ENCODE measurements at places on chromosomes 2 and 18. TPM values are rescaled to one million over a fixed set of nuclear protein-coding genes. Genes with fewer than 3 reads are reported as not detected.

The TUBA3E gene
- polyA plus RNA-seq, result 0.31 TPM

DNA sequence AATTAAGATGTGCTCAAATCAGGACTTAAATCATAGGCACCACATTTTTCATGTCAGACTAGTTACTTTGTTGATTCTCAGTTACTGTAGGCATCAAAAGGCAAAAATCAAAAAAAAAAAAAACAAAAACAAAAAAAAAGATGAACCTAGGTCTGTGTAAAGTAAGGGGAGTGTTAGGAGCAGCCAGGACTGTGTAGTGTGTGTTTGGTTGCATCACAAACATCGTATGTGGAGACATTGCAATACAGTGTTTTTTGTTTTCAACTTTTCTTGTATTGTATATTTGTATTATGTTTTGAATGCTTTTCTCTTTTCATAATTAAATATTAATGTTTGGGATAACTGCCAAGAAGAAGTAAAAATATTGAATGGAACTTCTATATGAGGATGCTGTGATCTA lies 82.1 kb downstream of the ACSL3 start:
- no peak overlapping the region for H3K27ac ChIP-seq
- H3K27me3 ChIP-seq, result no peaks in the 10 kb centered on the region
- no peak overlapping the region for H3K4me3 ChIP-seq

GRCh38 chr18:36281936-36282335 lies 15.6 kb upstream of the FHOD3 start:
- no peaks in the 10 kb centered on the region for H3K36me3 ChIP-seq
- H3K27me3 ChIP-seq, result no peaks in the 10 kb centered on the region
- no peaks in the 10 kb centered on the region for H3K4me1 ChIP-seq
- H3K27ac ChIP-seq, result no peak overlapping the region
- DNase-seq, result no peak

GRCh38 chr2:142048581-142048980 lies 82.2 kb downstream of the LRP1B start:
- no peak for DNase-seq
- H3K4me1 ChIP-seq, result peaks cover 3% of the 10 kb centered on the region

DNA sequence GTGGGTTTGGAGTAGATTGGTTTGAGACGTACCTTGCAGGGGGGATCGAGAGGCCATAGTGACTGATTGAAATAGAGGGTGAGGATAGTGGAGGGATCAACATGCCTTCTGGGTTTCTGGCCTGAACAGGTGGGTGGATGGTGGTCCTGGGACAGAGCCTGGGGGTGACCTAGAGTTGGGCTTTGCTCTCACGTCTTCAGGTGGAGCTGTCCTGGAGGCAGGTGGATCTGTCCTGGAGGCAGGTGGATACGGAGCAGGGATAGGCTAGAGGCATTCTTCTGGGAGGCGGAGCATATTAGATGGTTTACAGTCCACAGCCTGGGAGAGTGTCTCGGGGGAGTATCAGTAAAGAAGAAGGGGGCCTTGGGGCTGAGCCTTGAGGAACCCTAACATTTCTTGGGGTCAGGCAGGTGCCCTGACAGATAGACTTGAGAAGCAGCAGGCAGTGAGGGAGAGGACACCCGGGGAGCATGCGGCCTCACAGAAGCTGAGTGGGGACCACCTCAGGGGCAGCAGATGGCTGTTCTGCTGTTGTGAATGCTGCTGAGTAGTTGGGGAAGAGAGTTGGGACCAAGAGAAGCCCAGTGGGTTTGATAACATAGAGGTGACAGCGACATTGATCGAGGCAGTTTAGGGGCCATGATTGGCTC lies 1.6 kb downstream of the CAPN10 start:
- no peak overlapping the region for H3K4me3 ChIP-seq
- DNase-seq, result no peak
- H3K36me3 ChIP-seq, result peaks cover 5% of the 10 kb centered on the region
- H3K27ac ChIP-seq, result no peak overlapping the region
- H3K4me1 ChIP-seq, result peaks cover 46% of the 10 kb centered on the region

All from liver (tissue), 10 donors.